ENCODE measurements at places on chromosomes 6 and 20.

GRCh38 chr6:163243083-163243482 lies 171.4 kb upstream of the QKI start:
- no peak for DNase-seq

DNA sequence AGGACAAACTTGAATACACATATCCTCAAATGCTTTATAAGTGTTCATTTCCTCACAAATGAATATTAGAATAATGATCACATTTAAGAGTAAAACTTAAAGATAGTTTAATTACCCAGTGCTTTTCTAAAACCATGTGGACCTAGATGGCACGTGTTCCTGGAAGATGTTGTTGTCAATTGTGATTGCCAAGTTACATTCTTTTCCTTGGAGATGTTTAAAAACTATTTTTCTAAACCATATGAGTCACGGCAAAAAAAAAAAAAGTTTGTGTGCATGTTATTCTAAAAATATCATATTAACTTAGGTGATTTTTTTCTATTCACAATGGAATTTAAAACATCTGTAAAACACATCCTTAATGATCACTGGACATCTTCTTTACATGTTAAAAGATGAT lies 51.1 kb downstream of the RCAN2 start:
- no peak for DNase-seq

GRCh38 chr6:66796987-66797386 lies 1090.0 kb upstream of the EYS start:
- DNase-seq, result no peak

- DNase-seq, result no peak
Measured at GRCh38 chr6:106520711-106521401, 108.4 kb downstream of the RTN4IP1 start.

DNA sequence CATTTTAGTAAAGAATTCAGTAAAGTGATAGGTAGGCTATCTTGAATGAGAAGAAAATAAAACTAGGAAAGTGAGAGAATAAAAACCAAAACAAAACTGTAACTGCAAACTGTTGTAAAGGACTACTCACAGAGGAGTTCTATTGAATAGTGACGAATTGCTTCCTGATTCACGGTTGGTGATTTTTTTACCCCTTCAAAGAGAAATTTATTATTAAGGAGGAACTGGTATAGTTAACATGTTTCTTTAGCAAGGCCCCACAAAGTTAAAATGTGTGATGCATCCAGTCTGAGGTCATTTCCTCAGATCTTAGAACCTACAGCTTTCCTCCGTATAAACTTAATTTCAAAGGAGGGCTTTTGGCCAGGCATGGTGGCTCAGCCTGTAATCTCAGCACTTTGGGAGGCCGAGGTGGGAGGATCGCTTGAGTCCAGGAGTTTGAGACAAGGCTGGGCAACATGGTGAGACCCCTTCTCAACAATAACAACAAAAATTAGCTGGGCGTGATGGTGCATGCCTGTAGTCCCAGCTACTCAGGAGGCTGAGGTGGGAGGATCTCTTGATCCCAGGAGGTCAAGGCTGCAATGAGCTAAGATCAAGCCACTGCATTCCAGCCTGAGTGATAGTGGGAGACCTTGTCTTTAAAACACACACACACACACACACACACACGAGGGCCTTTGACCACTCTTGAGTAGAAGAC lies 8.3 kb downstream of the PRDM1 start:
- DNase-seq, result no peak

Data from NCI-H345 (cell line).